Activated CD4-positive, alpha-beta T cell treated with anti-CD3 and anti-CD28 coated beads, Interleukin-2, amount 50 U/mL, for 24 hours (primary cell): ENCODE measurements at places on chromosomes 2 and 18.

DNA sequence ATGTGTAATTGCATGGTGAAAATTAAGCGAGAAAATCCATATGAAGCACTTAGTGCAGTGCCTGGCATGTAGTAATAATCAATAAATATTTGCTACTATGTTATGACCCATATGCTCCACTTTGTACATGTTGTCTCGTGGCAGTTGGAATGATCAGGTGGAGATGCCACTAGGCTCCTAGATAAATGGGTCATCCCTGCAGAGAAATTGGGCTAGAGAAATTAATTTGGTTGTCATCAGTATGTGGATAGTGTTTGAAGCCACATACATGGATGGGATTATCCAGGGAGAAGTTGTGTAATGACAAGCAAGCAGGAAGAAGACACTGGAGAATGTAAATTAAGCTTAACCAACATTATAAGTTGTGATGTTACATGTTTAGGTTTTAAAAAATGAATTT is 33.0 kb downstream of the ACYP2 start:
- no peak for DNase-seq

- DNase-seq, result no peak
These were observed 106.5 kb downstream of the CDH19 start for GRCh38 chr18:66497351-66497750.

DNA sequence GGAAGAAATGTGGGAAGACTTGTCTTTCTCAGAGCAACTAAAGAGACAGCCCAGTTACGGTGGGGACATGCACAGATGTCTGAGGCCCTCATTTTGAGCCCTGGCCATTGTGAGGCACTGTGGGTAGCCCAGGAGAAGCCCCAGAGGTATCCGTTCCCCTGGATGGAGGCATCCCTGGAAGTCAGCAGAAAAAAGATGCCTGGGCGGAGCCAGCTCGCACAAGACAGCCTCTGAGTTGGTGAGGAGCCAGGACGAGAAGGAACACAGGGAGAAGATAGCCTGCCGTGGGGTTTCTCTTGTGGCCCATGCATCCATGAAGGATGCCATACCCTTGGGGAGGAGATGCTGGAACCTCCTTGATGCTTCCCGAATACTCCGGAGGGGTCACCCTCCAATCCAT is 56.9 kb upstream of the SEMA4C start:
- no peak for DNase-seq

DNA sequence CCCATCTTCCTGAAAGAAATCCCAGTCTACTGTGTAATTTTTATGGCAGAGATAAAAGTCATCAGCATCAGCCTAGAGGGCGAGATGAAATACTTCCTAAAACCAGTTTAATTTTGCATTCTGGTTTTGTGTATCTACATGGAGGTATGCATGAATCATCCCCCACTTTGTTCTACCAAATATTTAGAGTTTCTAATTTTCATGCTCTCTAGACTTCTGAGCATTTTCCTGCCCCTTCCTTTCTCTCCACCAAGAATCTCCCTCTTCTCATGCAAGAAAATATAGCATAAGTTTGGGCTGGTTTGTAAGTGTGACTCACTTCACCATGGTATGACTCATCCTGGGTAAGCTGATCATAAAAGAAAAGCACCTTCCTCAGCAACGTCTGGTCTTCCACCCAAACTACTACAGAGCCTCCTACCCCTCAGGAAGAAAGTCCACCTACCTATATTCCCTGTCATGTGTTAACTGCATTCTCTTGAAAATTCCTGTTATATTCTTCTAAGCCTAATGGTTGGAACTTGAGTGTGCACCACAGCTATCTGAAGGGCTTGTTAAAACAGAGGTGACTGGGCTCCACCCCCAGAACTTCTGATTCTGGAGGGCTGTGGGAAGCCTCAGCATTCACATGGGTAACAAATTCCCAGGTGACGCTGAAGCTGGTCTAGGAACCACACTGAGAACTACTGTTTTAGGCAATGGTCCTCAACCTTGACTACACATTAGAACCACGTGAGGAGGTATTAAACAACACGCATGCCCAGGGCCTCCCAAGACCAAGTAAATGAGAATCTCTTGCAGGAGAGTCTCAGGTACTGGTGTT is 37.4 kb upstream of the RAPGEF4 start:
- DNase-seq, result peak; percentile 51
